ENCODE measurements at places on chromosomes 16 and 17.

- no peak for DNase-seq
Observed at GRCh38 chr17:77341069-77341541, 200.3 kb downstream of the SEC14L1 start.

DNA sequence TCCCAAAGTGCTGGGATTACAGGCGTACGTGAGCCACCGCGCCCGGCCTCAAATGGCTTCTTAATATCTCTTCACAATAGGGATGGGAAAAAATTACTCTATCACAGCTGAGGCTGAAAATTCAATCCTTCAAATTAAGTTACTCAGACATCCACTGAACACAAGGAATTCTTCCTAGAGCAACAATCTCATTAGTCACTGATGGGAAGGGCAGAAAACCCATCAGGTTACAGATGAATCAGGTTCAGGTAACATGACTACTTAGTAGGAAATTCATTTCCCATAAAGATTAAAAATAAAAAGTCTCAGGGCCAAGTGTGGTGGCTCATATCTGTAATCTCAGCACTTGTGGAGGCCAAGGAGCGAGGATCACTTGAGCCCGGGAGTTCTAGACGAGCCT, 42.5 kb upstream of the ABR start:
- no peak for DNase-seq

DNA sequence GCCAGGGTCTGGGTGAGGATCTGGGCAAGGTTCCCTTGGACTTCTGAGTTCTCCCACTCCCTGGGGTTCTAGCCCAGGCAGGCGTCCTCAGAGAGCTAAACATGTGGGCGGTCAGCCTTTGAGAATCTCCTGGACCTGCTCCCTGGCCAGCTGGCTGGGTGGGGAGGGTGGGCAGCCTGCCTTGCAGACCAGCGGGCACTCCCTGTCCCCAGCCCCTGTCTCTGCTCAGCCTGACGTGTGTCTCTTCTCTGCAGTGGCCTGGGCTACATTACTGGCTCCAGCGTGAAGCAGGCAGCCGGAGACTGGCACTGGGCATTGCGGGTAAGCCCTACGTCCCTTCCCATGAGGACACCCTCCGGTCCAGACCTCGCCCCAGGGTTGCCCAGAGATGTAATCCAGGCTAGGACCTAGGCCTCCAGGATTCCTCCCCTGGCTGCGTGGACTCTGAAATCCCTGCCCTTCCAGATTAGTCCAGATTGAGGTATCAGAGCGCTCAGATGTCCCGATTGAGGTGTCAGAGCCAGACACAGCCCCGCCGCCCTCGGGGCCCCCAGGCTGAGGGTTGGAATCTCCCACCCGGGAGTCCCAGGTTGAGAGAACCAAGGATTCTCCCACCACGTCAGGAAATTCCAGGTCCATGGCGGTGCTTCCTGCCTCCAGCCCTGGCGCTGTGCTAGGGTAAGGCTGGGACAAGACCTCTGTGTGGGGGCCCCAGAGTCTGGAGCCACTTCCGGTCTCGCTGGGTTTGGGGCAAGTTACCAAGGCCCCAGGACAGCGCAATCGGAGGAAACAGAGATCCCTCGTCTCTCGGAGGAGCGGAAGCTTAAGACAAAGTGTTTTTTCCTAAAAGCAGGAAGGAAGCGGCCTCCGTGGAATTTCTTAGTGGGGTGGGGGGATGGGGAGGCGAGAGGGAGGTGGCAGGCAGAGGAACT, 24.1 kb downstream of the MYBBP1A start:
- no peak for DNase-seq

- no peak for DNase-seq
Observed at GRCh38 chr17:28001149-28001548, 41.3 kb upstream of the NLK start.

- DNase-seq: no peak
Observed at GRCh38 chr16:62254847-62255246, 218.6 kb upstream of the CDH8 start.

GRCh38 chr16:51834133-51834532, 683.1 kb upstream of the SALL1 start:
- DNase-seq: no peak

DNA sequence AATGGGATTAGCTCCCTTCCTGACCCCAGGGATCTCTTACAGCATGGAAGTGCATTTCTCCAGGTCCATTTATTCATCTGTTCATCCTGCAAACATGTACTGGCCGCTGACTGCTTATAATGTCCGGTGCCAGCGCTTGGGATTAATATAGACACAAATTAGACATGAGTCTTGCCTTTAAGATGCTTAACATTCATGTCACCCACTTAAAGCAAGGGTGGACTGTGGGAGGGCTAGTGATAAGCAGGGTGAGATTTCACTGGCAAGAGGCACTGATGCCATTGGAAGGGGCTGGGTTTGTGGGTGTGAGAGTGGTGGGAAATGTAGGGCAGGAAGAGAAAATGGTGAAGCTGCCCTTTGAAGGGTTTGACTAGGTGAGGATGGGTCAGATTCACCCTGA, 92.2 kb upstream of the MPHOSPH6 start:
- no peak for DNase-seq

- DNase-seq: no peak
Observed at GRCh38 chr17:10270258-10270657, 71.9 kb upstream of the GAS7 start.

DNA sequence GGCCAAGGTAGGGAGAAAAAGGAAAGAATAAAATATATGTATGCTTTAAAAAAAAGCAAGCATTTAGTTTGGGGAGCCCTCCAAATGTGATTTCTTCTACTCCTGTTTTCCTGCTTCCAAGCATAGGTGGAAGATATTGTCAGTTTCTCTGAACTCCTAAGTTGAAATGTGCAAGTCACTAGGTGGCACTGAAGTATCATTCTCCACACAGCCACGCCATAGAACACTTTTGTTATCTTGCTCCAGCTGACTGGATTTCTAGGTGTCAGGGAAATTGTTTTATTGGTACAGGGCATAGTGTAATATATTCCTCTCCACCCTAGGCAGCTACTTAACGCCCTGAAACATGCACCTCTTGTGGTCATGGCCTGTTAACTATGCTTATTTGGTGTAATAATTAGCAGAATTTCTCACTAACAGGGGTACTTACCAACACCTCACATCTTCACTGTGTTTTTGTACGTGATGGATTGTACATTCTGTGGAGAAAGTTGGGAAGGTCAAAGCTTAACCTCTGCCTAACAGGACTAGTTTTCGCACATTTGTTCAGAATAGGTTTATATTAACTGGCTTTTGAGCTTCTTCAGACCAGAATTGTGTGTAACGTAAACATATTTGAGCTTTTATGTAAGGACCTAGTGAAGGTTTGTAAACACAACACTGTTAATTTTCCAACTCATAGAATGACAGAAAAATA, 69.3 kb downstream of the FTO start:
- peak; percentile 81 for DNase-seq

DNA sequence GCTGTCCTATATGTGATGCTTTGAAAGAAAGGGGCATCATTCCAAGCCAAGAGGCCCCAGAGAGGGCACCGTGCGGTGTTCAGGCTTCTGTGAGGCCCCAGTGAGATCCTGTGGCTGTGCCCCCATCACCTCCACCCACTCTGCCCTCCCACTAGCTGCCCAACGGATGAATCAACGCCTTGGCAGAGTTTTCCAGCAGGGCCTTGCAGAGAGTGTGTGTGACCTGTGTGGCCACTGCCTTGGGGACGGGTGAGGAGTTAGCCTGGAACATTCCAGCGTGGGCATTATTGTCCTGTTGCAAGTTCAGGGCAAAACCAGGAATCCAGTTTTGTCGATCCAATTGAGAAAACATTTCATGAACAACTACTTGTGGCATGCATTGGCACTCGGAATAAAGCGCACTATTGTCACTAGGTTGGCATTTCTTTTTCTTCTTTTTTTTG, 53.7 kb downstream of the SF3B3 start:
- DNase-seq: peak; percentile 91

- DNase-seq: no peak
Observed at GRCh38 chr17:69477204-69477902, 62.9 kb downstream of the MAP2K6 start.

GRCh38 chr16:80804056-80804525, 307 bp downstream of the CDYL2 start:
- DNase-seq: peak; percentile 62

DNA sequence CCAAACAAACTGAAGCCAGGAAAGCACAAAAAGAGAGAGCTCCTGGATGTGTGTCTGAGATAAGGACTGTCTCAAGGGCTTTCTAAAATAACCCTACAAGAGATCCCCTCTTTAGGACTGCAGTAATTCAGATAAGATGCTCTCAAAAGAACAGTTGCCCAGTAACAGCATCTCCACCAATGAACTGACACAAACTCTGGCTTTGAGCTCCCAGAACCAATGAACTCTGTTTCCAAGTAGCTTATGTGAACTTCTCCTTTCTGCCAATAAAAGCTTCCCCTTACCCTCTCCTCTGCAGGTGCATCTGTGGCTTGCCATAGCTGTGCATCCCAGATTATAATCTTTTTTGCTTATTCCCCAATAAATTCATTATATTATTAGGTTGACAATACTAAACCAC, 421.5 kb downstream of the SLC39A11 start:
- no peak for DNase-seq

- DNase-seq: no peak
Observed at GRCh38 chr16:82651921-82652601, 25.3 kb downstream of the CDH13 start.

- no peak for DNase-seq
Observed at GRCh38 chr17:48299760-48300159, 130.3 kb downstream of the SKAP1 start.

GRCh38 chr17:65292430-65292829, 155.3 kb downstream of the RGS9 start:
- no peak for DNase-seq

- no peak for DNase-seq
Observed at GRCh38 chr17:44323359-44324091, 1.1 kb downstream of the SLC25A39 start.

GRCh38 chr17:37827905-37828650, 83.2 kb upstream of the HNF1B start:
- no peak for DNase-seq

DNA sequence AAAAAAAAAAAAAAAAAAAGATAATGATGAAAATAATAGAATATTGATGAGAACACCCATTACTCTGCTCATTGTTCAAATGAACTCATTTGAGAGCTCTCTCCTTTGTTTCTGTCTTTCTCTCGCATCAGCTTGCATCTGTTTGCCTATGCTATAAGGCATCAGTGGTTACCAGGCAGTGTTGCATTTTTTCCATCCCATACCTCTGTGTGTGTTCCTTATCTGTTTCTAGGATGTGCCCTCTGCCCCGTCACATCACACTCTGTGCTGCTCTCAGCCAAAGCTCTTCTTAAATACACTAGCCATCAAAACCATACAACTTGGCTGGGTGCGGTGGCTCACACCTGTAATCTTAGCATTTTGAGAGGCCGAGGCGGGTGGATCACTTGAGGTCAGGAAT, 568.2 kb downstream of the WWOX start:
- DNase-seq: no peak

DNA sequence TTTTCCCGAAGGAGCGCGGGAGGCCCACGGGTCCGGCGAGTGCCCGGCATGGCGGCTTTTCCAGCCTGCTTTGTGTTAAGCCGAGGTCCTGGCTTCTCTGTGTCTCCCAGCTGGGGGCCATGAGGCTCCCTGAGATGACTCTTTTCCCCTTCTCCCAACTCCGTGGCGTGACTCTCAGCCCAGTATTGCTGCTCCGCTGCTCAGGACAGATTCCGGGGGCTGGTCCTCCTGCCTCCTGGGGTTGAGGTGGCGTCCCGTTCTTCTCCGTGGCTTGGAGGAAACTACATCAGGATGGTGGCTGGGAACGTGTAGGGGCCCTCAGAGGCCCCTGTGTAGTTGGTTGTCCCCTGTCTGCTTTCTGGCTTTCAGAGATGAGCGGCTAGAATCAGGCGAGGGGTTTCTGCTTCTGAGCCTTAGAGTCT, 951 bp downstream of the GPS1 start:
- DNase-seq: peak; percentile 21

- DNase-seq: no peak
Observed at GRCh38 chr16:55642611-55643010, 13.2 kb upstream of the SLC6A2 start.

DNA sequence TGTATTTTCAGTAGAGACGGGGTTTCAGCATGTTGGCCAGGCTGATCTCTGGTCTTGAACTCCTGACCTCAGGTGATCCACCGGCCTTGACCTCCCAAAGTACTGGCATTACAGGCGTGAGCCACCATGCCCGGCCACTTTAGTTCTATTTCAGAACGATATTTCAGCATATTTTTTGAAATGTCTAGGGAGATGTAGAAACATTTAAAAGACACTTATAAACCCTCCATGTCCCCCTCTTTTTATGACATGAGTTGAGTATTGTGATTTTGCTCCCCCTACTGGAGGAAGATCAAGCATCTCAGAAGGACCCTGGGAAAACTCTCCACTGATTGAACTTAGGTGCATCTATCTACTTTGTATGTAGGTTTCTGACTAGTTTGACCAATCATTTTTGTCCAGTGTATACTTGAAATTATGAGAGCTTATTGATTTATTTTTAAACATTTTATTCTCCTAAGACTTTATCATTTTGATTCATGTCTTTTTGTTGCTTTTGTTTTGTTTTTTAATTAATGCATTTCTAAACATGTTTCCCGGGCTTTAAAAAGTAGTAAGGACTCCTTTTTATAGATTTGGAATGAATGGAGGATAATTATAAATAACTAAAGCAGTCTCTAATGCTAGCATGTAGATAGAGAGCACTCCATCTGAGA, 105.1 kb downstream of the CHD9 start:
- peak; percentile 83 for DNase-seq

DNA sequence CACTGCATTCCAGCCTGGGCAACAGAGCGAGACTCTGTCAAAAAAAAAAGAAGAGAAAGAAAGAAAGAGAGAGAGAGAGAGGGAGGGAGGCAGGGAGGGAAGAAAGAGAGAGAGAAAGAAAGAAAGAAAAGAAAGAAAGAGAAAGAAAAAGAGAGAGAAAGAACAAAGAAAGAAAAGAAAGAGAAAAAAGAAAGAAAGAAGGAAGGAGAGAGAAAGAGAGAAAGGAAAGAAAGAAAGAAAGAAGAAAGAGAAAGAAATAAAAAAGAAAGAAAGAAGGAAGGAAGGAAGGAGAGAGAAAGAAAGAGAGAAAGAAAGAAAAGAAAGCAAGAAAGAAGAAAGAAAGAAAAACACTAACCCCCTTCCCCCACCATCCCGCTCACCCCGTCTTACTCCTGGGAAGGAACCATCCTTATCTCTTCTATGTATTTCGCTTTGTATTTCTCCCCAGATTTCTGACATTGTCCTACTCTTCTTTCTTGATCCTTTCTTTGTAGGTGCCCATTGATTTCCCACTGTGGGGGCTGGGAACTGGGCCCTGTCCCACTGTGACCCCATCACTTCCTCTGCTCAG, 20.9 kb downstream of the ALOX15 start:
- DNase-seq: no peak

- DNase-seq: no peak
Observed at GRCh38 chr17:61174310-61174709, 225.3 kb upstream of the TBX2 start.

DNA sequence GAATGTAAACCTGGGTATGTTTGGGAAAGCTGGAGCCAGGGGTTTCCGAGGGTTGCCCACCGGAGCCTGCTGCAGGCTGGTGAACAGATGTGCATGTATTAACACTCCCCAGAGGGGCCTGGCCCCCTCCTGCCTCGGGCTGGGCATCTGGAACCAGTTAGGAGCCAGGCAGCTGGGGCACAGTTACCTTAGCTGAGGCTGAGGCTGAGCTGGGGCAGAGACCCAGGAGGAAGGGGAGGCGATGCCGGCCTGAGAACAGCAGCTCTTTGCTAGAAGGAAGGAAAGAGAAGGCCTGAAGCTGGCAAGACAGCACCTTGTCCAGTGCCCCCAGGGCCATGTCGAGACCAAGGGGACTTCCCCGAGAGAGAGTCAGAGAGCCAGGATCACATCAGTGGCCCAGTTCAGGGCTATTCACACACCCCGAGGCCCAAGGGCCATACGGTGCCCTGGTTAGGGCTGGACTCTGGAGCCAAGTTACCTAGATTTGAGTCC, 65.8 kb downstream of the RMI2 start:
- DNase-seq: peak; percentile 44

All from adipocyte (in vitro differentiated cells).